Effector memory CD4-positive, alpha-beta T cell (primary cell): ENCODE measurements at places on chromosomes 12 and 14.

DNA sequence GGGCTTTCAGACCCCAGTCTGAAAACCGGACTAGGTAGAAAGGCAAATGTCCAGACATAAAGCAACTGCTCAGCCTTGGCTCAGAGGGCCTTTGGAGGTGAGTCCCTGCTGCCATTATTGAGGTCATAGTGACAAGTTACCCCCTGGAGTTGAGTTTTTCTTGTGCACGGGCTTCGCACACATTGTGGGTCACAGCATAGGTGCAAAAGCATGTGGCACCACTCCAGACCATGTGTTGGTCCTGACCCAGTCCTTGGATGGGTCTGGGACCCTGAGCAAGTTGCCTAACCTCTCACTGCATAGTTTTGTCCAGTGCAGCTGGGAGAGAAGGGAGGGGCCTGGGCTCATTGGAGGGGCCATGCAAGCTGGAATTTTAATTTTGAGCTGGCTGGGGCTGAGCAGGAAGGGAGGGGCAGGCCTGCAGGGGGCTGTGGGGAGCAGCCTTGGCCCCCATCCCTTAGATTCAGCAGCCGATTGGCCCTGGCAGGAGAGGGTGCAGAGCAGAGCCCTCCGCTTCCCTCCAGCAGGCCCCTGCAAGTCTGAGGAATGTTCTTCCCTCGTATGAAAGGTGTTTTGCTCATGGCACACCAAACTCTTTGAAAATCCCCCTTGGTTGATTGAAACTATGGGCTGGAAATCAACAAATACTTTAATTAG is 4.2 kb upstream of the KRT5 start:
- DNase-seq: no peak

DNA sequence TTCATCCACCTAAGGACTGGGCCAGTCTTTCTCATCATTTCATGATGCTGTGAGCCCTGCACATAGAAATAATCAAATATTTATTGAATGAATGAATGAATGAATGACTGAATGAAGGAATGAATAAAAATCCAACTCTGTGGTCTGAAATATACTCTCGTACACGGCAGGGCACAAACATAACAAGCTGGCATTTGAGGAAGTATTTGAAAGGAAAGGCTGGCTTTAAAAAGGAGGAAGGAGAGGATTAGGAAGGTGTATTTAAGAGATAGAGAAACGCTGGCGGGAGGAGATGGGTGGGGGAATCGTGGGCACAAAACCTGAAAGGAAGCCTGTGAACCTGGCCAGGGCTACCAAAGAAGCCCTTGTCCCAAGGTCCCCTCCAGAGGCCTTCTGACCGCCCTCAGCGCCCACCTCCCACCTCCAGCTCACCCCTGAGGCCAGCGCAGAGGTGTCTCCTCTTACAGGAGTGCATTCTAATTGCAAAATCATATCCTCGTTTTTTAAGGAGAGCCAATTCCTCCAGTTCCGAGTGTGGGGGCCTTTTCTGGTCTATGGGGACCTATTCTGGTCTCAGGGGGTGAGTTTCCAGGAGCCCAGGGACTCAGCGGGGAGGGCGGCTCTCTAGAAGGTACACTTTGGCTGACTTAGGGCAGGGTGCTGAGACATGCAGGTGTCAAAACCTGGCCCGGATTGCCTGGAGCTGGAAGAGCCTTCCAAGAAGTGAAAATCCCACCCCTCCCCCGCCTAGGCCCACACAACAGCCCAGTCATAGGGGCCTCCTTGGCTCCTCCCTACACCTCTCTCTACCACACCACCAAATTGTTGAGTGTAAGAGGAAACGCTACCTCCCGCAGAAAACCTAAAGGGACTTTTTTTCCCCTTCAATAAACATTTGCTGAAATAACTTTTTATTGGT is 8.7 kb upstream of the JDP2 start:
- DNase-seq: no peak

- DNase-seq: no peak
These were observed 23.0 kb downstream of the VPS37B start for GRCh38 chr12:122872815-122873361.

DNA sequence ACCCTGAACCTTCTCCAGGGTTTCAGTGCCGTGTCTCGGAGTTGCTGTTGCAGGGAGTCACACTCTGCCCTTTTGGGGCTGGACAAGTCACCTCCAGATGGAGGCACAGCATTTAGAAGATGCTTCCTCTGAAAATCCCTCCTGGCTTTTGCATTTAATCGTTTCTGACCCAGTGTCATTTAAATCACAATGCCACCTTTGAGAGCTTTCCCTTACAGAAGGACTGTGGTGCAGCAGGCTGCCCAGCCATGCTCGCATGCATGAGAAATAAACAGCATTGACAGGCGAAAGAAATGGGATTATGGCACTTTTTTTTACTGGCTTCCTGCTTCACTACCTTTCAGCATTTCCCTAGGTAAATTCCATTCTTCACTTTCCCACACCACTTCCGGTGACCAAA is 113.4 kb upstream of the DYRK2 start:
- no peak for DNase-seq

- no peak for DNase-seq
These were observed 44.6 kb downstream of the GALNT4 start for GRCh38 chr12:89479982-89480381.

GRCh38 chr14:94695231-94695630 is 74.7 kb downstream of the GSC start:
- DNase-seq: no peak

DNA sequence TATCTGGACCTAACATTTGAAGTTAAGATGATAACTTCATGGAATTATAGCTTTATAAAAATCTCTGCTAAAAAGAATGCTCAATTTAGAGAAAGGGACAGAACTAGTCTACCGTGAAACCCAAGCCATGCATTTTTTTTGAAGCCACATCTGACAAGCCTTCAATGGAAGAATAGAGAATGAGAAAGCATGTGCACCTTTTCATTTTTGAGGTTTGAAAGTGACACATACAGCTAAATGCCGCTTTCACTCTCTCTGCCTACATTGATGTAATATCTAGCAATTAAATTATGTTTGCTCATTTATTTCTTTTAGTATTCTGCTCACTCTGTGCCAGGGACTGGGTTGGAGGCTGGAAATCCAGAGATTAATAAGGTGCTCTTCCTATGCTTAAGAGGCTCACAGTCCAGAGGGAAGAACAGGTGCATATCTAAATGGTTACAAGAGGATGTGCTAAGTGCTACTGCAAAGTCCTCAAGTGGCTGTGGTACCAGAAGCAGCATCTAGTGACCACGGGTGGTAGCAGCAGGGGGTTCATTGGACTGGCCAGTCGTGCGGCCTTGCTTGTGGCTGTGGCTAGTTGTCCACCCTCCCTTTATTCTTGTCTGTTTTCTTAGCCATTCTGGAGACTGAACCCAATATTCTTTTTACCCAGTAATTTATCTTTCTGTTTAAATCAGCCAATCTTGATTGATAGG is 60.4 kb downstream of the PPP1R36 start:
- DNase-seq: no peak

DNA sequence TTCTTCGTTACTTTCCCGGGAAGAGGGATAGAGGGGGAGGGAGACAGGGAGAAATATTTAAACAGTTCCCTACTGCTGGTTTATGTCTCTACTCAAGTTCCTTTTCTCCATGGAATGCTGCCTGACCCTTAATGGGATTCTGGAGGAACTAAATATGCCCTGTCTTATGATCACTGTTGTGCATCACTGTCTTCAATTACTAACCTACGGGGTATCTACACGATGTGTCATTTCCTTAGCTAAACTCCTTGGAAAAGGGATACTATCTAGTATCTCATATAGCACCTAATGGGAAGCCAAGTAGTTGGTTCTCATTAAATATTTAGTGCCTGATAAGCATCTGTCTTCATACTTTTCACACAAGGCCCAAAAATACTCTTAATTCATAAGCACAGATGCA is 37.5 kb upstream of the FBLN5 start:
- DNase-seq: no peak

DNA sequence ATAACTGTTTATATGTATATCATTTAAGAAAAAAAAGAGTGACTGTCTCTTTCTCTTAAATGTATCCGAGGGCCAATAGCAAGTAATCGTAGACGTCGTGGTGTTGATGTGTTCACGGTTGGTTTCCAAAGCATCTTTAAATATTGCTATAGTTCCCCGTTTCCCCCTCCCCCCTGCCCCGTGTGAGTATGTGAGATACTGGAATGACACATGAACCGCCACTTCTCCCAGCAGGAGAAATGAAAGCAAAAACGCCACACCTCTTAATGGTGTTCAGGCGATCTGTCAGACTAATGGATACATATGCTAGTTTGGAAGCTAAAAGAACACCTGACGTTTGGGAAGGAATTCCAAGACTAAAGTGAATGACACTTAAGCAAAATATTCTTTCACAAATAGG is 258.3 kb downstream of the FOXN3 start:
- no peak for DNase-seq

- DNase-seq: no peak
These were observed 123.4 kb downstream of the PTPRQ start for GRCh38 chr12:80567401-80567800.

GRCh38 chr12:122282061-122282460 is 15.8 kb upstream of the VPS33A start:
- no peak for DNase-seq

DNA sequence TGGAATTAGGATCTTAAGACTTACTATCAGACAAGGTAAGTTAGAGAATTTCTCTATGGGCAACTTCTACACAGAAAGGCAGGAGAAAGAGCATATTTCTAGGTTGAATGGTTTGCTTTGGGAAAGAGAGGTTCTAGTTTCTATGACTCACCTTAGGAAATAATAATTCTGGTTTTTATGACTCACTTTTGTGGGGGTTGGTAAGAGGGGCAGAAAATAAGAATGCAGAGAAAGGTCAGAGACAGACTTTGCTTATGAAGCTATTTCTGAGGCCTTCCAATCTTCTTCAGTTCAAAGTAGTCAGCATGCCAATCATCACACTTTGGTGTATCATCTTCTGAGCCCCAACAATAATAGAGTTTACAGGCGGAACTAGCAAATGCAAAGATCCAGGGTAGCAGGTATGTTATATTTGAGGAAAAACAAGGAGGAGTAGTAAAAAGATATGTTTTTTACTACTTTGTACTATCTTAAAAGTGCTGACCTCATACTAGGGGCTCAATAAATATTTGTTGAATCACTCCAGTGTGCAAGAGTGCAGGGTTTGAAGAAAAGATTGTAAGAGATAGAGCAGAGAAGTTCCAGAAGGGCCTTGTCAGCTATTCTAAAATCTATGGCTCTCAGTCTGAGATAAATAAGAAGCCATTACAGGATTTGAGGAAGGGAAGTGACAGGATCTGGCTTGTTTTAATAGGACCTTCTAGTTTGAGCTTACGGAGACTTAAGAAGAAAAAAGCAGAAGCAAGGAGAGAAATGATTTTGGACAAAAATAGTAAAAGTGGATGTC is 56.7 kb upstream of the LRFN5 start:
- DNase-seq: no peak

DNA sequence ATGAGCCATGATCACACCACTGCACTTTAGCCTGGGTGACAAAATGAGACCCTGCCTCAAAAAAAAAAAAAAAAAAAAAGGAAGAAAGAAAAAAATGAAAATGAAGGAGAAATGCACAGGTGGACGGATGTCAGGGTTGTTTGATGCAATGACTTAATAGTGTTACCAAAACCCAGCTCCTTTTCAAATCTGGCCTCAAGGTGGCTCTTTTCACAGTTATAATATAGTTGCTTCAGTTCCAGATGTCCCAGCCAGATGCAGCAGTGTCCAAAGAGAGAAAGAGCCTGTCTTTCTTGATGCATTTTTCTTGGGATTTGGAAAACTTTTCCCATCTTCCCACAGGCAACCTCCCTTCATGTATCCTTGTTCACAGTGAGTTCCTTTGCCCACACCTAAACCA is 36.5 kb downstream of the KCNMB4 start:
- no peak for DNase-seq

DNA sequence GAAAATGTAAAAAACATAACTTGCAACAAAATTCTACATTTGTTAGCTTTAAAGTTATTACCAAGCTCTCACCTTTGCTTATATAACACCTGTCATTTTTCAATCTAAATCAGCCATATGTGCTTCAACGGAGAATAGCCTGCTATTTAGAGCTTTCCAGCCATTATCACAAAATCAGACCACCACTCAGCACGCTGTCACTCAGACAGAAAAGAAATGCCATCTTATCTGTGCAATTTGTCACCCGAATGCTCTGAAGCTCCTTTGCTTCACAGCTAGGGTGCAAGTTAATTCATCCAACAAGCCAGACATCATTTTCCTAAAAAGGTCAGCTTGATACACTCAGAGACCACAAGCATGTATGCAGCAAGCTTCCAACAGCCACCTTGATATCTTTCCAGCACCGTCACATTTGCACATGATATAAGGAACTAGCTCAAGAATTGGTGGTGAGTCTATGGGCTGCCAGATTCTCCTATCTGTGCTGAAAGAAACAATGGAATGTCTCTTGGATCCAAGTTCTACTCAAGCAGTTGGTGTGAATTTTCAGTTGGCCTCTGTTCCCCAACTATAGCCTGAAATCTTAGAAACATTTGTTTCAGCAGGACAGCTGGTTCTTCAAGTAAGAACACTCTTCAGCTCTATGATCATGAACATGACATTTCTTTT is 20.0 kb upstream of the IFNG-AS1 start:
- DNase-seq: no peak

DNA sequence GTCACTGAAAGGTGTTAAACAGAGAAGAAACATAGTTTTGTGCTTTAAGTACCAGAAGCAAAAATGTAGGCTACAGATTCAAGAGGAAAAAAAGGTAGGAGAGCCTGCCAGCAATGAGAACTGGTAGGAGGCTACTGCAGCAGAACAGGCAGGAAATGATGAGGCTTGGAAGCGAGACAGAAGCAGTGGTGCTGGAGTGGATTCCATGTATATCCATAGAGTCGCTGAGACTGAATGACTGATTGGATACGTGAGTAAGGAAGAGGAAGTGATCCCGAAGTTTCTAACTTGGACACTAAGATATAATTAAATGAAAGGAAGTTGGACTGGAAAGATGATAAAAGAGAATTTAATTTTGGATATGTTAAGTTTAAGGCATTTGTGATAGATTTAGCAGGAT is 45.0 kb upstream of the CCDC91 start:
- no peak for DNase-seq

GRCh38 chr12:109710747-109711595 is 2.7 kb upstream of the FAM222A start:
- no peak for DNase-seq

GRCh38 chr14:91509878-91510170 is 286 bp downstream of the PPP4R3A start:
- no peak for DNase-seq

- DNase-seq: no peak
These were observed 64.1 kb upstream of the EGLN3 start for GRCh38 chr14:34014936-34015335.

DNA sequence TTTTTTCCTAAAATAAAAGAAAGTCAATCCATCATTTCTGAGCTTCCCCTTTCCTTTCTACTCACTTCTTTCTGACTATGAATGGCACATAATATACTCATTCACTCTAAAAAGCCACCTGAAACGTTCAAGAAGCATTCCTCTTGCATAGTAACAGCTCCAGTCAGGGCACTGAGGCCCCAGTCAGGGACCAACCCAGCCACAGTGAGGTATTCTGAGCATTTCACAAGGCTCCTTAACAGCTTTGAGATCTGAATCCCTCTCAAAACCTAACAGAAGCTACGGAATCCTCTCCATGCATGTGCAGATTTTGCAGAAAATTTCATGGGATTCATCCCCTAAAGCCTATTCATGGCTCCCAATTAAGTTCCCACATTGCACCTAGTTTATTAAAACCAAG is 23.2 kb downstream of the NT5DC3 start:
- DNase-seq: no peak

GRCh38 chr14:50599700-50600444 is 39.9 kb downstream of the ATL1 start:
- no peak for DNase-seq

- no peak for DNase-seq
These were observed 290.8 kb downstream of the EMP1 start for GRCh38 chr12:13487326-13487725.
